ENCODE measurements at places on chromosomes 2 and 18.

DNA sequence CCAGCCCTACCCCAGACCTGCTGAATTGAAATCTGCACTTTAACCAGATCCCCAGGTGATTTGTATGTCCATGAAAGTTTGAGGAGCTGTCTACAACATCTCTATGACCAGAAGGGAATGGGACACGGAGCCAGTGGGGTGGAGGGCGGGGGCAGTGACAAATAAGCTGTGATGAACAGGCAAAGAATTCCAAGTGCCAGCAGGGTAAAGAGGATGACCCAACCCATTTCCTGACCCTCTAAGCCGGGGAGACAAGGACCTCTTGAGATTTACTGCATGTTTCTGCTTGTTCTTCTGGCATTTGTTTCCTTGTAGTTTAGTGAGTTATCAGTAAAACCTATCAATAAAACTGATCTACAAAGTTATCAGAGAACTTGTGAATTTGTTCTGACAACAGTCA, 8.7 kb downstream of the TET3 start:
- no peak for DNase-seq

DNA sequence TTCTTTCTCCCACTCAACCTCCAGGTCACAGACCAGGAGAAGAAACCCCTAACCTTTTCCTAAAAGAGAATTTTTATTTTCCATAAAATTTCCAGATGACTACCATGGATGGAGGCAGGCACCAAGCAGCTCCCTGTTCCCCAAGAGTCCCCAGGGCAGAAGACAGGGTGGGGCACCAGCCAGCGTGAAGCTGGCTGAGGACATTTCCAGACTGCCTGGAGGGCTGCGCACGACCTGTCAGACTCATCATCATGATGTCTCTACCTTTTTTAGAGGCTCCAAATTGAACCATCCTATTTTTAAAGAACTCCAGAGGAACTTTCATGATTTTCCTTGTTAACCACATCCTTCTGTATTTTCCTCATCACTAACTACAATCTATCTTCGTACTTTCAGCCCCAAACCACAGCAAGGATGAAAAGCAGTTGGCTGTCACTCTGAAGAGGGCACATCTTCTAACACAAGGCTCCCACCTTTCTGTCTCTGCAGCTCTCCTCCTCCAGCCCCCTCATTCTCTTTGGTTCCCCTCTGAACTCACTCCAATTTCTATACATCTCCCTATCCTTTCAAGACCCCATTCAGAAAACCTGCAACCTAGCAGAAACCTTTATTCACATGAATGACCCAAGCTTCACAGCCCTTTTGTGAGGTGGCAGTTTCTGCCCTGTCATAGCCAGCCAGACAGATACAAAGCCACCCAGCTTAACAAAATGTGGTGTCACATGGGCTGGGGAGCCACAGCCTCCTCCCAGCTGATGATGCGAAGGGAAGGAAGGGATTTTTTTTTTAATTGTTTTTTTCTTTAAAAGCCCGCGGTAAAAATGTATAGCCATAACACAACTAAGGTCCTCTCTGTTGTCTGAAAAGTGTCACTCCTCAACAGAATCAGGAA, 11.1 kb downstream of the AMMECR1L start:
- DNase-seq: no peak

- DNase-seq: no peak
Observed at GRCh38 chr18:6521803-6522418, 107.2 kb upstream of the L3MBTL4 start.

DNA sequence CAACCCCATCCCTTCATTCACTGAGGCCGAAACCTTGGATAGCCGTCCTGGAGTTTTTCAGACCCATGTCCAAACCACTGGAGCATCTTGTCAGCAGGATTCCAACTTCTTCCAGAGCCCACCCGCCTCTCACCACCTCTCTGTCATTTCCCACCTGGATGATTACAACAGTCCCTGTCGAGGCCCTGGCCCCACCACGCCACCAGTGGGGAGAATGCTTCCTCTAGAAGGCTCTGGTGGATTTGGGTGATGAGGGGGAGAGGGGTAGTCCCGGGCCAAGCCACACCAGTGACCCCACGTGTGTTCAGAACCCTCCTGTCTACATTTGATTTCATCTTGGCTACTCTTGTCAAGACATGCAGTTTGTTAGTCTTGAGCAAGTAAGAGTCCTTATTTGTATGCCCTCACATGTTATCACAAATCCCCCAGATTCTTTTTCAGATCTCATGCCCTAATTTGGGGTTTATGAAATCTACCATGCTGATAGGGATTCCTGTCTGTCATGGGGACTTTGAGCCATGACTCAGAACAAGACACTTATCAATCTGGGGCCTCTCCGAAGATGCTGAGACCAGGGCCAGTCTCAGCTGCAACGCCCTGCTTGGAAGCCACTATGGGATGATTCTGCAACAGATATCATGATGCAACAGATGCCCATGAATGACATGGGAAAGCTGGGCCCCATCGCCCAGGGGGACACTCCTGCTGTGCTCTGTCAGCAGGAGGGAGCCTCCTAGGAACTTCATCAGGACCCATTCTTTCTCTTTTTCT, 186.1 kb downstream of the ZFP36L2 start:
- no peak for DNase-seq

DNA sequence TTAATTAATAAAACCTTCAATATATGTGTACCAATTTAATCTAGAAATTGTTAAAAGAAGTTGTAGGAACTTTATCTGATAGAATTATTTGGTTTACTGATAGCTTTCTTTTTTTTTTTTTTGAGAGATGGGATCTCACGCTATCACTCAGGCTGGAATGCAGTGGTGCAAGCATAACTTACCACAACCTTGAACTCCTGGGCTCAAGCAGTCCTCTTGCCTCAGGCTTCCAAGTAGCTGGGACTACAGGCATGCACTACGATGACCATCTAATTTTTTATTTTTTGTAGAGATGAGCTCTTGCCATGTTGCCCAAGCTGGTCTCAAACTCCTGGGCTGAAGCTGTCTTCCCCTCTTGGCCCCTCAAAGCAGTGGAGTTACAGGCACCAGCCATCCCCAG, 66.8 kb downstream of the CCDC138 start:
- DNase-seq: no peak

DNA sequence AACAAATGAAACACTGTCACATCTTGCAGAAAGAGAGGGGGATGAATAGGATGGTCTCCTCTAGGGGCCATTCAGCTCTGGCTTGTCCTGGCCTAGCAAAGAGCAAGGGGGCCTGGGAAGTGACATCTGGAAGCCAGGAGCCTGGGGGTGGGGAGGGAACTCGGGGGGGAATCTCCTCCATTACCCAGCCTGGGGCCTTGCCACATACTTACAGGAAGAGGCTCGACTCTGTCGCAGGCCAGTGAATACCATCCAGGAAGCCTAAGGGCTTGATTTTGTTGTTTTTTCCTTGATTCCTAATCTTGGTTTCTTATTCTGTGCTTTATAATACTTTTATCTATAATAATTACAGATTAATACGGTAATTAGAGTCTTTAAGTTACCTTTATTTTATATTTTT, 797.5 kb upstream of the ID2 start:
- DNase-seq: no peak
